ENCODE measurements at places on chromosomes 16 and 17. TPM values are rescaled to one million over a fixed set of nuclear protein-coding genes. Genes with fewer than 3 reads are reported as not detected.

The PRSS33 gene
- polyA plus RNA-seq = 0.20 TPM

The SLC52A1 gene
- 0.47 TPM for polyA plus RNA-seq

The XAF1 gene
- polyA plus RNA-seq = 18.8 TPM

The C17orf67 gene
- 1.6 TPM for polyA plus RNA-seq

The PLD6 gene
- polyA plus RNA-seq = 4.5 TPM

The OR1F1 gene
- polyA plus RNA-seq = not detected

Measured in left kidney (tissue), 8 donors.